ENCODE measurements at places on chromosomes 2 and 18.

DNA sequence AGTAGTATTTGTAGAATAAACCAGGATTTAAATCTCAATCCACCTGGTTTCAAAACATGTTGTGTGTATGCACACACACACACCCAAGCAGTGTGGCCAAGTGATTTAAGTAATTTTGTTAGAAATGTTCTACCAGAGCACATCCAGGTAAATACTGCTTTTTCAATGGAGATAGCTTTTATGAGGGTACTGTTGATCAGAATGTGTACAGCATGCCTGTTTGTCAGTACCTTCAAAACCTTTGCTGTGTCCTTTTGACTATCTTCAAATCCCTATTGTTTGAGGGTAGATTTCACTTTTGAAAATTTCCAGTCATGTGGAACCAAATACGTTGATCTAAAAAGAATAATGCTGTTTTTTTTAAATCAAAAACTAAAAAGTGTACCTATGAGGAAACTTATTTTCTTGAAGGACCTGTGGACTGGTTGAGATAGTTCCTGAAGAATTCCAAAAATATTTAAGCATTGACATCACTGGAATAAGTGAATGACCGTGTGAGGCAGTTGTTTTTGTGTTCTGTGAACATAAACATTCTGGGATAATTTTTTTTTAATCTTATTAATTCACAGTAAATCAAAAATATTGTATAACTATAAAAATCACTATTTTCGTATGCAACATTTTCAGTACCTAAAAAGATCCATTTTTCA lies 70.9 kb downstream of the PTRHD1 start:
- DNase-seq: no peak

DNA sequence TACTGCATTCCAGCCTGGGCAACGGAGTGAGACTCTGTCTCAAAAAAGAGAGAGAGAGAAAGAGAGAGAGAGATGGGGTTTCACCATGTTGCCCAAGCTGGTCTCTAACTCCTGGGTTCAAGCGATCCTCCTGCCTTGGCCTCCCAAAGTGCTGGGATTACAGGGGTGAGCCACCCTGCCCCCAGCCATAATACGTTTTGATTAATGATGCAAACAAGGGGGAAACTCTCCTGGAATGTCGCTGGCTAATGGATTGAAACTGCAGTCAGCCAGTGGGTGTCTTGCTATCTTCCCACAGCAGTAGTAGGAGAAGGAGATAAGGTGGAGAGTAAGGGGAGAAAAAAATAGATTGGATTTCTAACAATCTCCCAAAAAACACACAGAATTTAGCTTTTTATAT lies 9.5 kb upstream of the RTN4 start:
- DNase-seq: no peak

DNA sequence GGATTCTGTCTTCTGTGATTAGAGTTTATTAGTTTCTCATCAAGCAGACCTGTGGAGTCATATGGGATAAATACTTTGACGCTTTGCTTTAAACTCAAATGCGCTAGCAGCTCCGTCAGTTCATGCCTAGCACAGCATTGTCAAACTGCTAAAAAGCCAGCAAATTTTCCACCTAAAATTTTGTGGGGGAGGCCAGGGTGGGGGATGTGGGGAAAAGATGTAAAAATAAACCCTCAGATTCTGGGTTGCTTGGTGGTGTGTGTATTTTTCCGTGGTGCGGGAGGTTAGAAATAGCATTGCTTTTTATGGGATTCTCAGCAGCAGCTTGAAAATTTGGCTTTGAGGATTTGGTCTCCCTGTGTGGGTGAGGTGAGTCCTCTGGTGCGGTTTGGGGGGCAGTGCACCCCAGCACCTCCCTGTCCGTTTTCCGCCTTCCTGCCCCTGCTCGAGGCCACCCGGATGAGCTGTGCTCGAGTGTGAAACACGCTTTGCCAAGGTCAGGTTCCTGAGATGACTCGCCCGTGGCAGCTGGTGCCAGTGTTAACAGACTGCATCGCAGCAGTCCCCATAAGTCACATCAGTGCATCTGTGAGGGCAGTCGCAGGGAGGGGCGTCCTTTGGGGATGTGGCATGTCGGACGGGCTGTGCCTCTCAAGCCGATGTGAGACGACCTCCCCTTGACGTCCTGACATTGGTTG lies 65.9 kb downstream of the LDLRAD4 start:
- no peak for DNase-seq

GRCh38 chr2:195619590-195619989 lies 37.4 kb upstream of the SLC39A10 start:
- no peak for DNase-seq

GRCh38 chr2:230984393-230985220 lies 11.3 kb upstream of the SPATA3 start:
- DNase-seq: no peak

GRCh38 chr2:13109516-13109915 lies 392.8 kb downstream of the TRIB2 start:
- no peak for DNase-seq

DNA sequence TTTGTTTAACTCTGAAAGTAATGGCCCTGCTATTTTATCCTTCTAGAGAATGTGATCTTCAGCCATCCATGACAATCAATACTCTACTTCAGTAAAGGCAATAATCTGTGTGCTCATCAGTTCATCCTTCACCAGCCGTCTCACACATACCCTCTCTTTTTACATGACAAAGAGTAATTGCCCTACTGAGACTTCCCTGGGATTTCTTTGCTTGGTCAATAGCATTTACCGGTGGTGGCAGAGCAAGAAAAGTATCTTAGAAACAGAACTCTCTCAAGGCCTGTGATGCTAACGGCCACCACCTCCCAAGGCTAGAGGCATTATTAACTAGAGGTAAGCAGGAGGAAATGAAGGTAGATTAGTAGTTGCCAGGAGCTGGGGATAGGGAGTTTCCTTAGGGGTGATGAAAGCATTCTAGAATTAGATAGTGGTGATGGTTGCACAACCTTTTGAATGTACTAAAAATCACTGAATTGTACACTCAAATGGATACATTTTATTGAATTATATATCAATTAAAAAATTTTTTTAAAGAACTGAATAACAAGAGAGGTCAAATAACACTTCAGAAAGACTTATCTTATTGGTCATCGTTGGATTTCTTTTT lies 57.9 kb upstream of the EPC2 start:
- no peak for DNase-seq

- no peak for DNase-seq
These were observed 113.3 kb upstream of the ALKAL2 start for GRCh38 chr2:401019-401679.

DNA sequence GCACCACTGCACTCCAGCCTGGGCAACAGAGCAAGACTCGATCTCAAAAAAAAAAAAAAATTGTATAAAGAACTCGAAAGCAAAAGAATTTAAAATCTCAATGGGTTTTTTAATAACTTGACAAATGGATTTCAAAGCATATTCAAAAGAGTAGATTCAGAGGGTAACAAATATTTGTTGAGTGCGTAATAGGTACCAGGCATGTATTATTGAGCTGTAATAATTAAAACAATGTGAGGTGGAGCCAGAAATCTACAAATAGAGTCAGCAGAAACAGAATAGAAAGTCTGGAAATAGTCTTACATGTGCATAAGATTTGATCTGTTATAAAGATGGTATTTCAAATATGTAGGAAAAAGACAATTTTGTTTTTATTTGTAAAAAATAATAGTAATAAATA lies 19.1 kb upstream of the RAB11FIP5 start:
- DNase-seq: no peak

DNA sequence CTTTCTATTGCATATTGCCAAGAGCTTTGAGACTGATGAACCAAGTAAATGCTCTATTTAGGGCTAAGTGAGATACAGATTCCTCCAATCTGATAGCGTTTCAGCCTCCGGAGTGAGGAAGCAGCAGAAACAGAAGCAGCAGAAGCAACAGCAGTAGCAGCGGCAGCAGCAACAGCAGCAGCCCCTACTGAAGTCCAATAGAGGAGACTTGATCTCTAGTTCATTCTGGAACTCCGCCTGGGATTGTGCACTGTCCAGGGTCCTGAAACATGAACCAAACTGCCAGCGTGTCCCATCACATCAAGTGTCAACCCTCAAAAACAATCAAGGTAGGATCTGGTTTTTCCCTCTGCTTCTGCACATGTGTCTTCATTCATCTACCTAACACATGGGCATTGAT lies at the start of gene DPP10:
Gene DPP10, plus strand, starts transcription at position 132 of the 400 bp plus-strand sequence.
- DNase-seq: no peak

- DNase-seq: no peak
These were observed 96.6 kb downstream of the PIEZO2 start for GRCh38 chr18:11052800-11053199.

DNA sequence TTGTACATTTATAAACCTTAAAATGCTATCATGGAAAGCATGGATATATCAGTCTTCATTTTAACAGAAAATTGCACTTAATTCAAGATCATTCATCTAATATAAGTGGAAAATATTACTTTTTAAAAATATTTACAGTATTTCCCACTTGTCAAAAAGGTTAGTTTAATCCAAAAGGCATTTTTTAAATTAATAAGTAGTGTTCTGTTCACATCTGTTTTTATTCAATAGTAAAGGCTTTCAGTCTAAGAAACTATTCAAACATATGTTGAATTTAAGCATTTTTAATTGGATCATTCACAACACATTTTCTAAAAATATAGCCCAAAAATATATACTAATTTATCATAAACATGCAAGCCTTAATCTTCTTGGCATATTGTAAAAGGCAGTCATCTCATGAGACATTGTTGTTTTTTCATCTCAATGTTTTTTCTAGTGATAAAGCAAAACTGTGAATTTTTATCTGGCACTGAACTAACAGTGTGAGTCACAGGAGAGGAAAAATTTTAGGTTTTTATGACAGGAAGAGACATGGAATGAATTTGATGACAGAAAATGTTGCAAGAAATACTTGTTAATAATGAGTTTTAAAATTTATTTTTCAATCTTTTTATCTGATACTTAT lies 1642.5 kb upstream of the TMEFF2 start:
- DNase-seq: no peak

- no peak for DNase-seq
These were observed 38.2 kb upstream of the PXDN start for GRCh38 chr2:1782514-1782913.

GRCh38 chr2:63345285-63345633 lies 243.0 kb downstream of the WDPCP start:
- no peak for DNase-seq

- DNase-seq: no peak
These were observed 1579.3 kb downstream of the SUCLG1 start for GRCh38 chr2:82879803-82880202.

DNA sequence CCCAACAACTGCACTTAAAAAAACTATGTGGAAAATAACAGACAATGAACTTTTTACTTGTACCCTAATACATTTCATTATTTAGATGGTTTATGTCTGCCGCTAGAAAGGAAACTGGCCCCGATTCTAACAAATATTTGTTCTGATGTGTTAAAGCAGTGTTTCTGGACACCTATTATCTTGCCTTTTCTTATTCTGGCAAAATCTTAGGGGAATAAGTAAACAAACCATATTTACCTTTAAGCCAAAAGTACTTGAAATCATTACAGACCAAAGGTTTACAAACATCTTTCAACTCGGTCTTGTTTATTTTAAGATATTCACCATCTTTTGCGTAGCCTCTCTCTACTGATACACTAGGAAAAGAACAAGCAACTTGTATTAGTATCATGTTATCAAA lies 11.8 kb upstream of the DLX1 start:
- no peak for DNase-seq

DNA sequence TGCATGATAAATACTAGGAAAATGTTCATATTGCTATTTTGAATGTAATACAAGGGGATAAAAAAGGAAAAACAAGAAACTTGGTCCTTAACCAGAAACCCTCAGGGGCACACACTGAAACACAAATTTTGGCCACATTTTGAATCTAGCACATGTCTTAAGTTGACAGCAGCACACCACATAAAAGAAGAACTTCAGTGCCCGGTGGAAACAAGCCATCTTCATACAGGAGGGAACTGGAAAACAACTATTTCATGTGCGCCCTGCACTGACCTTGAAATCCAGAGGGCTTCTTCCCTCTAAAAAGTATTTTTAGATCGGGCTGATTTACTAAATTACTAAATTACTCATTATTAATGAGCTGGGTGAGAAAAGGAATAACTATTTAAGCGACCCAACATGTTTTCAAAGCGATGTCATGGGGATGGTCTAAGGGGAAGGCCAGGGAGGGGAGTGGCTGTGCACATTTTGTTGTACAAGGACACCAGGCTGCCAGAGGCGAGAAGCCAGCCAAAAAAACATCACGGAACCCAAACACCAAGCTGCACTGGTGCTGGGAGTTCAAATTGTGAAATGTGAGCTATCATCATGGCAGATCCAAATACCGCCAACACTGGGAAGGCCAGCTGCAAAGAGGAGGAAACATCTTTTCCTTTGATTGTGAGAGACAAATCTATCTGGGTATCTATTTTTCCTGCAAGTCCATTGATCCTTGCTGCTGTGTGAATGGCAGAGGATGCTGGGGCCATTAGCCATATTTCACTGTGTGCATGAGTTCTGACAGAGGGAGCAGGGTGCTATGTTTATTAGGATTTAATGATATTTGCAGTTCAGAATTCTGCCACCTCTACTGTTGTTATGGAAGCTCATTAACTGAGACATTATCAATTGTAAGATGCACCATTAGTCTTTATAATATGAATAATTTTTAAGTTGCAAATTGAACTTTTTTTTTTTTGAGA lies 150.7 kb upstream of the LMAN1 start:
- DNase-seq: no peak

DNA sequence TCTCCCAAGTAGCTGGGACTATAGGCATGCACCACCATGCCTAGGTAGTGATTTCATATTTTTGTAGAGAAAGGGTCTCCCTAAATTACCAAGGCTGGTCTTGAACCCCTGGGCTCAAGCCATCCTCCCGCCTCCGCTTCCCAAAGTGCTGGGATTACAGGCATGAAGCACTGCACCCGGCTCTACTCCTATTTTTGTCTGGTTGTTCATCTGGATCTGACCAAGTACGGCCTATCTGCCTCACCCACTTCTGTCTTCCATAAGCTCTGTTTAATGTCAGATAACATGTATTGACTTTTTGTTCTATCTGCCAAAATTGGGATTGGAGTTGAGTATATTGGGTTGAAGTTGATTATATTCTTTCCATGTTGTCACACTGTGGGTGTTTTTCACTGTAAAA lies 198.4 kb downstream of the AFF3 start:
- no peak for DNase-seq

DNA sequence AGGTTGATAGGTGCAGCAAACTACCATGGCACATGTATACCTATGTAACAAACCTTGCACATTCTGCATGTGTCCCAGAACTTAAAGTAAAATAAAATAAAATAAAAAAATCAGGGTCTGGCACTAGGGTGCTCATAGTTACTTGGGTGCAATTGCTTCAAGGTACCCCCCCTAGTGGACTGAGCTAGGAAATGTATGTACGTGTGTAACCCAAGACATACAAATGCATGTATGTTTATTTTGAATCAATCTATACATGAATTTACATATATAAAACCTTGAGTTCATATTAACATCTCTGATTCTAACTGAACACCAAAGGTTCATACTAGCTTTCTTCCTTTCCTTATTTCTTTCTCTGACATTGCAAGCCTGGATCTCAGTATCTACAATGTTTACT lies 51.5 kb downstream of the USP37 start:
- no peak for DNase-seq

DNA sequence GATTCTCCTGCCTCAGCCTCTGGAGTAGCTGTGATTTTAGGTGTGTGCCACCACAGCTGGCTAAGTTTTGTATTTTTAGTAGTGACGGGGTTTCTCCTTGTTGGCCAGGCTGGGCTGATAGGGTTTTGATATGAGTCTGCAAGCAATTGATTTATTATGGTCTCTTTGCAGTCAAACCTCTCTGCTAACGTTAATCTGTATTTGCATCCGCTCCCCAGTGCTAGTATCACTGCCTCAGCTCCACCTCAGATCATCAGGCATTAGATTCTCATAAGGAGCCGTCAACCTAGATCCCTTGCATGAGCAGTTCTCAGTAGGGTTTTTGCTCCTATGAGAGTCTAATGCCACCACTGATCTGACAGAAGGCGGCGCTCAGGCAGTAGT lies 19.0 kb downstream of the HAT1 start:
- no peak for DNase-seq
